ENCODE measurements at places on chromosomes 1 and 21.
A peak's percentile ranks its signal among the peaks of the same experiment; 100 is the strongest.

GRCh38 chr1:77370161-77370560 is 88.3 kb downstream of the AK5 start:
- DNase-seq: no peak

- DNase-seq: no peak
Observed at GRCh38 chr1:8818325-8818775, 910 bp upstream of the RERE start.

GRCh38 chr1:234727018-234727940 is 117.3 kb upstream of the IRF2BP2 start:
- no peak for DNase-seq

- peak; percentile 94 for DNase-seq
Observed at GRCh38 chr1:151539321-151540020, 638 bp upstream of the TUFT1 start.

- no peak for DNase-seq
Observed at GRCh38 chr1:73813236-73813635, 384.7 kb downstream of the LRRIQ3 start.
